Smooth muscle cell of the brain vasculature (primary cell): ENCODE measurements at places on chromosomes 3 and 15.

DNA sequence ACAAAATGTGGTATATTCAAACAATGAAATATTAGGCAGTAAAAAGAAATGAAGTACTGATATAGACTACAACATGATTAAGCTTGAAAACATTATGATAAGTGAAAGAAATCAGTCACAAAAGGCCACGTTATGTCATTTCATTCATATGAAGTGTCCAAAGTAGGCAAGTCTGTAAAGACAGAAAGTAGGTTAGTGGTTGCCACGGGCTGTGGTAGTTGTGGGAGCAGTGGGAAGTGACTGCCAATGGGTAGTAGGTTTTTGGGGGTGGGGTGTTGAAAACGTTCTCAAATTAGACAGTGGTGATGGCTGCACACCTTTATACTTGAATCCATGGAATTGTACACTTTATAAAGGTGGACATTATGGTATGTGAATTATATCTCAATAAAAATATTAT is 12.1 kb downstream of the GALNT15 start:
- DNase-seq: no peak

- DNase-seq: no peak
These were observed 3.1 kb downstream of the SPRED1 start for GRCh38 chr15:38255690-38256089.

- DNase-seq: no peak
These were observed 27.9 kb downstream of the PIAS1 start for GRCh38 chr15:68081869-68082505.

DNA sequence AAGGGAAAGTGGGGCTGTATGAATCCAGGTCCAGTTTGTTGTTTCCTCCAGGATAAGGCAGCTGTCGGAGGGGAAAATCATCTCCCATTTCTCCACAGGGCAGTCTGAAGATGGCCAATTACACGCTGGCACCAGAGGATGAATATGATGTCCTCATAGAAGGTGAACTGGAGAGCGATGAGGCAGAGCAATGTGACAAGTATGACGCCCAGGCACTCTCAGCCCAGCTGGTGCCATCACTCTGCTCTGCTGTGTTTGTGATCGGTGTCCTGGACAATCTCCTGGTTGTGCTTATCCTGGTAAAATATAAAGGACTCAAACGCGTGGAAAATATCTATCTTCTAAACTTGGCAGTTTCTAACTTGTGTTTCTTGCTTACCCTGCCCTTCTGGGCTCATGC is 911 bp downstream of the CCRL2 start:
- DNase-seq: no peak

DNA sequence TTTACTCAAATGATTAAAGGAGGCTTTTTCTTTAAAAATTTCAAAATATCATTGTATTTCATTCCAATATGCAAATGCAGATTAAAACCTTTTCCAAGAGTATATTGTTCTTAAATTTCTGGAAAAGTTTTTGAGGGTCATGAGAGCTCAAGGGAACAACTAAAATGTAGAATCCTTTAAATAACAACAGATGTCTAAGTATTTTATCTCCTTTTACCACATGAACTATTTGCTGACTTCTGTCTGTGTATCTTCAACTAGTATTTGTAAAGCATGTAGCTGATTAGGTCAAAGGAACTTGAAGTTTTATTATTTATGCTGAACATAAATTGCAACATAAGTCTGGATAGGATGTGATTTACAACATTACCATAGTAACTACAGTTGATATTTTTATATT is 402.6 kb downstream of the CNTN6 start:
- DNase-seq: no peak

- no peak for DNase-seq
These were observed 37.0 kb downstream of the ETFA start for GRCh38 chr15:76274226-76274625.

DNA sequence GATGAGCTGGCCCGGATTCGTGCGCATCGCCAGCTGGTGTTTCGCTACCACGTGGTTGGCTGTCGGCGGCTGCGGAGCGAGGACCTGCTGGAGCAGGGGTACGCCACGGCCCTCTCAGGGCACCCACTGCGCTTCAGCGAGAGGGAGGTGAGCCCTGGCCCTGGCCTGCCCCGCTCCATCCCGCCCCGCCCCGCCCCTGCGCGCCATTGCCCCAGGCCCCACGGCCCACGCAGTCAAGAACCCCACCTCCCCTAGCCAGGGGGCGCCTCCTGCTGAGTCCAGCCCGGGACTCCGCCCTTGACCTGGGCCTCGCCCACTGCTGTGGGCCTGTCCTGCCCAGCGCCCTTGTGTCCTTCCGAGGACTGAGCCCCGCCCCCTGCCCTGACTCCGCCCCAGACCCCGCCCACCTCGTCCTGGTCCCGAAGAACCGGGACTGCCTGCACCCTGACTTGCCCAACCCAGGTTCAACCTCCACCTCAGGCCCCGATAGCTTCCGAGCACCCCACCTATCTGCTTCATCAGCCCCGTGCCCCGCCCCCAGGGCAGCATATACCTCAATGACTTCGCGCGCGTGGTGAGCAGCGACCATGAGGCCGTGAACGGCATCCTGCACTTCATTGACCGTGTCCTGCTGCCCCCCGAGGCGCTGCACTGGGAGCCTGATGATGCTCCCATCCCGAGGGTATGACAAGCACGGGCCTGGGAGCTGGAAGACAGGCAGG is 14.8 kb downstream of the NT5DC2 start:
- no peak for DNase-seq

DNA sequence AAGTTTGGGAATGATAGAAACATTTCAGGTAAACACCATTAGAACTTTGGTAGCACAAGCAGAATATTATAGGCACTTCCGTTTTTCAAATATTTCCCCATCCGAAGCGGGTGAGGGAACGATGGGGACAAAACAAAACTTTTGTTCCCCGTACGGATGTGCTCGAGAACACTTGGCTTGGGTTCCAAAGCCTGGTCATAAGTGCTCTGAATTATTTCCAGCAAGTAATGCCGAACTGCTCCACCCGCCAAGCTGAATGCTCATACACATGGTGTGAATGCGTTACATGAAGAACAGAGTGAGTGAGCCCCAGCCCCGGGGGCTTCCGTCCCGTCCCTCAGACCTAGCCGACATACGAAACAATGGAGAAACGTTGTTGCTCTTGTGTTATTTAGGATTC is 438.2 kb upstream of the ARRDC4 start:
- DNase-seq: no peak

- DNase-seq: no peak
These were observed 508.2 kb upstream of the TGFBR2 start for GRCh38 chr3:30098243-30098642.

DNA sequence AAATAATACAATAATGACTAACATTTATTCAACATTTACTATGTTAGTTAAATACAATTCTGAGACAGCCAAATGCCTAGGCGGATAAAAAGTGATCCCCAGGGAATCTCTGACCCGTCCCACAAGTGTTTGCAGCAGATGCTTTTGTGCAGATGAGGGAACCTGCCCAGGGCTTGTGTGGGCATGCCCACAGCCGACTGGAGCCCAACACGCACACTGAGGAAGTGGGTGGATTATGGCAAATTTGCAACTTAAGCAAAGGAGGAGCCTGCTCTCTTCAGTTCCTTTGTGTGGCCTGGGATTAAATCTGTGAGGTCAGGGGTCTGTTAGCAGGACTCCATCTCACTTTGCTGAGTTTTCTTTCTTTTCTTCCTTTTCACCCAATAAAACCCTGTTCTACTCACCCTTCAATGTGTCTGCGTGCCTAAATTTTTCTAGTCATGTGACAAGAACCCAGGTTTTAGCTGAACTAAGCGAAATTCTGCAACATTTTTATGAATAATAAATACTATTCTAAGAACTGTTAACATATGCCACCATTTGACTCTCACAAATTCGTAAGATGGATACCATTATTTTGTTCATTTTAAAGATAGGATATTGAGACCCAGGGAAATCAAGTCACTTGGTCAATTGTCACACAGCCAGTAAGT is 13.9 kb upstream of the RTP1 start:
- DNase-seq: no peak

GRCh38 chr15:45102226-45102625 is 11.7 kb downstream of the DUOX2 start:
- DNase-seq: no peak

DNA sequence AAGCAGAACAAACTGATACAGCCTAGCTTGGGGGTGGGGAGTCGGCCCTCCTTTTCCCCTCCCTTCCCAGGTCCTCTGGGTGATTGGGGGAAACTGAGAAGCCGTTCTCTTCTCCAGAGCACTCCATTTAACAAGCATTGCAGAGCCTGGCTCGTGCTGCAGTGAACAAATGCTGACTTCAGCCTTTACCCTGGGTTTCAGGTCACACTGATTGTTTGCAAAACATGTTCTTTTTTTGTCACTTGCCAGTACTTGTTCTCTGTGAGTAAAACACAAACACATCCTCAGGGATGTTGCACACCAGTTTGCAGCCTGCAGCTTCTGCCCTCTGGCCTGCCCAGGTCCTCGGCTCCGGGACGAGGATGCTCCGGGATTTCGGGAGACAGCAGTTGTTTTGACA is 132.8 kb downstream of the PGPEP1L start:
- DNase-seq: no peak

GRCh38 chr3:152382312-152383135 is 113.8 kb downstream of the MBNL1 start:
- no peak for DNase-seq

- DNase-seq: no peak
These were observed 95.8 kb upstream of the ABHD17C start for GRCh38 chr15:80599359-80599758.

DNA sequence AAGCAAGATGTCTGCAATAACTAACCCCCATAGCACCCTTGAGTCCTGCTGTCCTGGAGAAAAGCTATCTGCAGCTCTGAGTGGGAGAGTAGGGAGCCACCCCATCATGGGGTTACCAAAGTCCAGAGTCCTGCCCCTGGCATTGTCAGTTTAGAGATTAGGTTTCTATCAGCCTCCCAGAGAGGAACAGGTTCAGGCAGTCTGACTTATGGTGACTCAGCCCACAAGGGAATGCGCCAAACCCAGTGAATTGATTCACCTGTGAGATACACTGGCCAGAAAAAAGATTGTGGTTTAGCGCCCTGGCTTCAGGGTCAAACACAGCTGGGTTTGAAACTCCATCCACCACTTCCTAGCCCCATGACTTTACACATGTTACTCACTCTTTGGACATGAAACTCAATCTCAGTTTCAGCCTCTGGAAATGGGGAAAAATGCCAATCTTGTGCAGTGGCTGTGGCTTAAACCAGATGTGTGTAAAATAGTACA is 263.6 kb upstream of the HES1 start:
- peak; percentile 69 for DNase-seq

DNA sequence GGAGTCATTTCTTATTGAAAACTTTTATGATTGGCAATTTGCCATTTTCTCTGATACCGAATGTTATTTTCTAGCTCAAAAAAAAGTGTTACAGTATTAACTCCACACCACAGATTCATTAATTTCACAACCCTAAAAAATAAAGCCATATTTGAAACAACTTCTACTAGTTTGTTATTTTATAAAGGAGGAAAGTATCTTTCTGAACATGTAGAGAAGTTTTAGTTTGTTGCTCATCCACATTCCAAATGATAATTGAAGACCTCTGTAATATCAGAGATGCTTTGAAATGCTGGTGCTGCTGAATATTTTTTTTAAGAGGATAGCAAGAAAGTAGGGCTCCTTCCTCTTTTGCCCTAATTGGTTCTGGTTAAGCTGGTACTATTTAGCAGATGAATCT is 1.9 kb downstream of the VGLL3 start:
- DNase-seq: no peak

- no peak for DNase-seq
These were observed 42.9 kb upstream of the LMCD1 start for GRCh38 chr3:8458711-8459110.

DNA sequence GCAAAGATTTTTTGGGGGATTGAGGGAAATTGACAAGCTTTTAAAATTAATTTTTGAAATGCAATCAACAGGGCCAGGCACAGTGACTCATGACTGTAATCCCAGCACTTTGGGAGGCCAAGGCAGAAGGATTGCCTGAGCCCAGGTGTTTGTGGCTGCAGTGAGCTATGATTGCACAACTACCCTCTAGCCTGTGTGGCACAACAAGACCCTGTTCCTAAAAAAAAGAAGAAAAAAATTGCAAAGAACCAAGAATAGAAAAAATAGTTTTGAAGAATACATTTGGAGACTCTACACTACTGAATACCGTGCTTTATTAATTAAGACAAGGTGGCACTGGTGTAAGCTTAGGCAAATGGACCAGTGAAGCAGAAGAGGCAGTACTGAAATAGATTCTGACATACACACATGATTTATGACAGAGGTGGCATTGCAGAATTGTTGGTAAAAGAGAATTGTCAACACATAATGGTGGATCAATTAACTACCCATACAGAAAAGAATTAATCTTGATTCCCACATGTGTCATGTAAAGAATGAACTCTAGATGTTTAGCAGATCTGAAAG is 443.3 kb upstream of the ATP11B start:
- DNase-seq: no peak

DNA sequence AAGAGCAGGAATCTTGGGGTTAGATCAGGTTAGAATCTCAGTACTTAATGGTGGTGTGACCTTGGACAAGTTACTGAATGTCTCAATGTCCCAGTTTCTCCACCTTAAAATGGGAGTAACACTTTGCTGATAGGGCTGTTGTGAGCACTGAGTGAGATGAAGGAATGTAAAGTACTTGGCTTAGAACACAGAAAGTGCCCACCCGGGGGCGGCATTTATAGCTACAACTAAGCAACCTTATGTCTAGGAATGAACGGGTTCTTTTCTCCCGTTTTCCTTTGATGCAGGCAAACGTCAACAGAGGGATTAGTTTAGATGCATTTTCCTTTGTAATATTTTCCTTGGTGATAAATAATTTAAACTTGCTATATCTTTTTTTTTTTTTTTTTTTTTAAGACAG is 176.6 kb downstream of the USP13 start:
- DNase-seq: no peak

DNA sequence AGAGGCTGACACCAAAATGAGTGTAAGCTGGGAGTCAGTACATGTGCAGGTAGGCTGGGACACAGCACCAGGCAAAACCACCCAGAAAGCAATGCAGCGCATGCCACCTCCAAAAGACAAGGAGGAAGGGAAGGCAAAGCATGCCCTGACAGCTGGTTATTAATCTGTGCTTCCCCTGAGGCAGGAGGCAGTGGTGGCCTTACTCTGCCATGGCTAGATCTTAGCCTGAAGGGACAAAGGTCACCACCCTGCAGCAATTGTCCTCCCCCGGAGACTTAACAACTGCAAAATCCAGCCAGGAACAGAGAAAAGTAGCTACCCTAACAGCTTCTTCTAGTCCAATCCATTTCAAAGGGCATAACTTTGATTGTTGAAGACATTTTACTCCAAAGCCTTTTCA is 73.7 kb downstream of the PLD1 start:
- no peak for DNase-seq

DNA sequence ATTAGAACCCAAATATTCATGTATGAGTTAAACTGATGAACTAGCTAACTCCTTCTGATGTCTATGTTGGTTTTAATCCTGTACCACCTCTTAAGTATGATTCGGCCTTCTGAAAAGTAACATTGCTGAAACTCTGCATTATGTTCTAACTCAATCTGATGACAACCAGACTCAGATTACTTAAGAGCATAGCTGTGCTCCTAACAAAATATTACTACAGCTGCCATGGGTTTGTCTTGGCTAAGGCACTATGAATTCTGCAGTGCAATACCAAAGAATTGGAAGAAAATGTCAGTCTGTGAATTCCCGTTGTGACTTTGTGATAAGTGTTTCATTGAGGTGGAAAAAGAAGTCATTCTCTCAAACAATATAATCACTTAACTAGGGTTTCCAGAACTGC is 224.4 kb downstream of the ZMAT3 start:
- DNase-seq: no peak

GRCh38 chr3:194766845-194767244 is 81.2 kb downstream of the FAM43A start:
- DNase-seq: no peak

GRCh38 chr3:62882676-62883200 is 7.5 kb upstream of the CADPS start:
- no peak for DNase-seq
